ENCODE measurements at places on chromosomes 13 and 19. TPM values are rescaled to one million over a fixed set of nuclear protein-coding genes. Genes with fewer than 3 reads are reported as not detected.
A peak's percentile ranks its signal among the peaks of the same experiment; 100 is the strongest.

DNA sequence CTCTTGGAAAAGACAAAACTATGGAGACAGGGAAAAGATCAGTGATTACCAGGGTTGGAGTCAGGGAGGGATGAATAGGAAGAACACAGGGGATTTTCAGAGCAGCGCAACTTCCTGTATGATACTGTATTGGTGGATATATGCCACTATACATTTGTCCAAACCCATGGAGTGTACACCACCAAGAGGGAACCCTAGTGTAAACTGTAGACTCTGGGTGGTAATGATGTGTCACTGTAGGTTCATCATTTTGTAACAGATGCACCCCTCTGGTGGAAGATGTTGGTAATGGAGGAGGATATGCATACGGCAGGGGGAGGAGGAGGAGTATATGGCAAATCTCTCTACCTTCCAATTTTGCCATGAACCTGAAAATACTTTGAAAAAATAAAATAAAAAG is 68.1 kb downstream of the UFM1 start:
- no peak for DNase-seq

The ADGRE2 gene
- 1.3 TPM for total RNA-seq

The SULT2B1 gene
- 1.0 TPM for total RNA-seq

The VSIG10L gene
- total RNA-seq, result 0.78 TPM

DNA sequence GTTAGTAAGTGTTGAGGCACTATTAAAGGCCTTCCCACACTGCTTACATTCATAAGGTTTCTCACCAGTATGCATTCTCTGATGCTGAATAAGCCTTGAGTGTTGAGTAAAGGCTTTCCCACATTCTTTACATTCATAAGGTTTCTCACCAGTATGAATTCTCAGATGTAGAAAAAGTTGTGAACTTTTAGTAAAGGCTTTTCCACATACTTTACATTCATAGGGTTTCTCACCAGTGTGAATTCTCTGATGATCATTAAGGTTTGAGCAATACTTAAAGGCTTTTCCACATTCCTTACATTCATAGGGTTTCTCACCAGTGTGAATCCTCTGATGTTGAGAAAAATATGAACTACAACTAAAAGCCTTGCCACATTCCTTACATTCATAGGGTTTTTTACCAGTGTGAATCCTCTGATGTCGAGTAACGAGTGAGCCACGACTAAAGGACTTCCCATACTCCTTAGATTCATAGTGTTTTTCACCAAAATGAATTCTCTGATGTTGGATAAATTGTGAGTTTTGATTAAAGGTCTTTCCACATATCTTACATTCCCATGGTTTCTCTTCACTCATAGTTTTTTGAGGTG is 24.2 kb downstream of the ZNF829 start:
- DNase-seq, result no peak

GRCh38 chr19:6801485-6802086 is 29.1 kb downstream of the VAV1 start:
- DNase-seq, result peak; percentile 35

The ATP4A gene
- 8.2 TPM for total RNA-seq

- no peak for DNase-seq
Observed at GRCh38 chr13:34294483-34295129, 476.7 kb downstream of the RFC3 start.

The ZNF730 gene
- not detected for total RNA-seq

The TNNT1 gene
- not detected for total RNA-seq

The STK11 gene
- total RNA-seq, result 49.0 TPM

DNA sequence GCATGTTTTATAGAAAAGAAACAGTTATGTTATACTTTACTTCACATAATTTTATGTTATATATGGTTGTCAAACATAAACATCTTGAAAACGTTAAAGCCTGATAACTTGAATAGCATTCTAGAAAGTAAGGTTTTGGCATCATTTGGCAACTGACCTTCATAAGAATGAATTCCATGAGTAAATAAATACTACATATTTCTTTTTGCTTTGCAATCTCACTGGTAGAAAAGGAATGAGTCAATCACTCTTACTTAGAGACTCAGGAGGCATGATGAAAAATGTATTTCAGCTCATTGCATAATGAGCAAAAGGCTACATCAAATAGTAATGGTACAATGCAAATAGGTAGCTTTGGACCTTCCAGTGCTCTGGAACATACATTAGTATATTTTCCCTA is 1381.9 kb downstream of the EFNB2 start:
- DNase-seq, result no peak

- DNase-seq, result peak; percentile 23
Observed at GRCh38 chr19:18809149-18809868, 18.2 kb upstream of the COMP start.

DNA sequence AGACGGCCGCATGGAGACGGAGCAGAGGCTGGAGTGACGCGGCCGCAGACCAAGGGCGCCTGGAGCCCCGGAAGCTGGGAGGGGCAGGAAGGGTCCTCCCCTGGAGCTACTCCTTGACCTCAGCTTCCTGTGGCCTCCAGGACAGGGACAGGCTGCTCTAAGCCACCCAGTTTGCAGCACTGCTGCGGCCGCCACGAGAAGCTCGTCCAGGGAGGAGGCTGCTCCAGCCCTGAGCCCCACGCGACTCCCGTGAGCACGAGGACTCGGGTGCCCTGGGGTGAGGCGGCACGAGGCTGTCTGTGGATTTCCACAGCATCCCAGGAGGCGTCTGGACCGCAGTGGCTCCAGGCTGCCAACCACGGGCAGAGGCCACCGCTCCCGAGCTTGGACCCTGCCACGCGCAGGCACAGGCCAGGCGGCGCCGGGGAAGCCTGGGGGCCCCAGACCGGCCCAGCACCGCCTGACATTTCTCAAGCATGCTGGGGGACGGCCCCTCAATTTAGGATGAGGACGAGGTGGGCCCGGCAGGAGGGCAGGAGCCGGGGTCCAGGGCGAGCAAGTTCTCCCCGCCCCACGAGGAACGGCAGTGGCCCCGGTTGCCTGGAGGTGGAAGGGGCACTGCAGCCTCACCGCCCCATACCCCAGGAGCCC is 10.7 kb downstream of the SBNO2 start:
- DNase-seq, result no peak

DNA sequence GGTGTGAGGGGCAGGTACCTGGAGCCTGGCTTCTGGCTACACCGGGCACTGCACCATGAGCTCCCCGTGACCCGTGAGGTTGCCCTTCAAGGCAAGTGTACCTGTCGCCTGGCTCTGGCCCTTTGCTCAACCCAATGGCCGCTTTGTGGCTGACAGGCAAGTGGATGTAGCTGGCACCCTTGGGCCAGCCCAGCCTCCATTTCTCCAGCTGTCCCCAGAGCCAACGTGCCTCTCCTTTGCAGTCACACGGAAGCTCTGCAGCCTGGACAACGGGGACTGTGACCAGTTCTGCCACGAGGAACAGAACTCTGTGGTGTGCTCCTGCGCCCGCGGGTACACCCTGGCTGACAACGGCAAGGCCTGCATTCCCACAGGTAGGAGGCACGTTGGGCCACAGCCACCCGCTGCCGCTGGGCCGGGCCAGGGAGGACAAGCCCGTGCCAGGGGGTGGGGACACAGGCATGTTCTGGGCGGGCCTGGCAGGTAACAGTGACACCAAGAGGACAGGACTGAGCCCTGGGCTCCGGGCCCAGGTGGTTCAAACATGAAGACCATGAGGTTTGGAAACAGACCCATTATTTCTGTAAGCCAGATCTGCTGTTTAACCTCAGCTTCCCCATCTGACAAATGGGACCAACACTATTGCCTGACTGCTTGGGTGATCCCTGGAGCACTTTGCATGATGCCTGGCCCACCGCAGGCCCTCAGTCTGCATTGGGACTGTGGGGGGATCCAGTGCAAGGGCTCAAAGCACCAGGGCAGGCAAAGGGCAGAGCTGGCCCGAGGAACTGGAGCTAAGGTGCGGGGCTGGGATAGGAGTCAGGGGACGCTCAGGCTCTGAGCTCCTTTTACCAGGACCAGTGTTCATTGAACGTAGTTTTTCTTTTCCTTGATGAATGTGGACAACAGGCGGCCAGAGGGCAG is 17.5 kb upstream of the PROZ start:
- no peak for DNase-seq

The DCT gene
- 0.78 TPM for total RNA-seq

GRCh38 chr13:112625698-112626097 is 37.7 kb upstream of the TUBGCP3 start:
- DNase-seq, result no peak

DNA sequence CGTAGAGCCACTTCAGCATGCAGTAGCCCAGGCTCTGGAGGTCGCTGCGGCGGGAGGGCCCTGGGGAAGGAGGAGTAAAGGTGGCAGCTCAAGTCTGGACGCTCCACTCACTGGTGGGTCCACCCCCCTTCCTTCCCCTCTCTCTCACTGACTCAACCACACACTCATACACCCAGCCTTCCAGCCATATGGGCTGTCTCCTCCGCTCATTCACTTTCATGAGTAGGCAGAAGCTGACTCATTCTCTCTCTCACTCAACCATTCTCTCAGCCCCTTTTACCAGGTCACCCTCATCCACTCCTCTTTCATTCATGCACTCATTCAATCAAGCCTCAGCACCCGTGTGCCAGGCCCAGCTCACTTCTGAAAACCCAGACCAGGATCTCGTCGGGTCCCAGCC is 27.5 kb upstream of the SIGLEC11 start:
- no peak for DNase-seq

The FBXL12 gene
- 16.1 TPM for total RNA-seq

The ZNF229 gene
- total RNA-seq, result 2.6 TPM

The ZC3H4 gene
- 34.3 TPM for total RNA-seq

- no peak for DNase-seq
Observed at GRCh38 chr13:72218966-72219365, 352.0 kb upstream of the DACH1 start.

GRCh38 chr19:49113762-49114629 is at the start of gene LIN7B:
TSS of gene LIN7B (plus strand) at chr19:49114370. CDS start at chr19:49114405, 35 bp downstream.
- DNase-seq, result peak; percentile 72

DNA sequence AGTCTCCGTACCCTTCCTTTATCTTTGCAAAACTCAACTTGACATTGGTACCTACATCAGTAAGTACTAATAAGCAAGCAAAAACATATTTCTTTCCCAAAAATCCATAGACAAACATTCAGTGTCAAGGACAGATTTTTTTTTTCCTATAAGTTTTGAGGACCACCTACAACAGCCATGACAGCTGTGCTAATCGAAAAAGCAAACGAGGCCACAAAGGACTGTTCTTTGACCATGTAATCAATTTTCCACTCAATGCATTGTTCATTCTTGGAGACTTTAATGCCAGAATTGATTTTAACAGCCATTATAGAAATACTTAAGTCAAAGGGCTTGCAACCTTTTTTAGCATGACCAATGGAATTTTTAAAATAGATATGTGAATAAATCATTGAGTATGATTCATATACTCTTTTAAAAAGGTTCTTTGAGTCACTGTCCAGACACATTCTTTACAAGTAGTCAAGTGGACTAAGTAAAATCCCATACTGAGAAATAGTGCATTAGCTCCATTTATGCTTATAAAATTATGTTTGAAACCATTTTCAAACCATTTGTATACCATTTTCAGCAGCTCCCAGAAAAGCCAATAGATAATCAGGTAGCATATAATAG is 323.9 kb downstream of the MZT1 start:
- no peak for DNase-seq

The KRTDAP gene
- not detected for total RNA-seq

The MBD3L4 gene
- total RNA-seq, result not detected

Data from body of pancreas (tissue), 4 donors.